ENCODE measurements at places on chromosomes 3 and 15. TPM values are rescaled to one million over a fixed set of nuclear protein-coding genes. Genes with fewer than 3 reads are reported as not detected.

DNA sequence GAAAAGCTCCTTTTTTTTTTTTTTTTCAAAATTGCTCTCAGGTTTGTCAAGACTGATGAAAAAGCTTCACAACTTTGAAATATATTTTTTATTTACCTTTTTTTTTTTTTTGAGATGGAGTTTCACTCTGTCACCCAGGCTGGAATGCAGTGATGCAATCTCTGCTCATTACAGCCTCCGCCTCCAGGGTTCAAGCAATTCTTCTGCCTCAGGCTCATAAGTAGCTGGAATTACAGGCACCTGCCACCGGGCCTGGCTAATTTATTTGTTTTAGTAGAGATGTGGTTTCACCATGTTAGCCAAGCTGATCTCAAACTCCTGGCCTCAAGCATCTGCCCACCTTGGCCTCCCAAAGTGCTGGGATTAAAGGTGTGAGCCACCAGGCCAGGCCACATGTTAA, 1515.0 kb downstream of the OTOL1 start:
- no peak for DNase-seq
- H3K4me1 ChIP-seq: no peaks in the 10 kb centered on the region
- no peak overlapping the region for H3K4me3 ChIP-seq
- no peak overlapping the region for H3K27ac ChIP-seq
- no peaks in the 10 kb centered on the region for H3K36me3 ChIP-seq
- H3K27me3 ChIP-seq: no peaks in the 10 kb centered on the region

GRCh38 chr15:57586661-57587424, 4.9 kb upstream of the MYZAP start:
- no peaks in the 10 kb centered on the region for H3K27me3 ChIP-seq
- no peaks in the 10 kb centered on the region for H3K36me3 ChIP-seq
- no peak overlapping the region for H3K27ac ChIP-seq
- no peak for DNase-seq
- no peak overlapping the region for H3K4me3 ChIP-seq
- peaks cover 5% of the 10 kb centered on the region for H3K4me1 ChIP-seq

Gene ALDH1A2
- 65.0 TPM for total RNA-seq

DNA sequence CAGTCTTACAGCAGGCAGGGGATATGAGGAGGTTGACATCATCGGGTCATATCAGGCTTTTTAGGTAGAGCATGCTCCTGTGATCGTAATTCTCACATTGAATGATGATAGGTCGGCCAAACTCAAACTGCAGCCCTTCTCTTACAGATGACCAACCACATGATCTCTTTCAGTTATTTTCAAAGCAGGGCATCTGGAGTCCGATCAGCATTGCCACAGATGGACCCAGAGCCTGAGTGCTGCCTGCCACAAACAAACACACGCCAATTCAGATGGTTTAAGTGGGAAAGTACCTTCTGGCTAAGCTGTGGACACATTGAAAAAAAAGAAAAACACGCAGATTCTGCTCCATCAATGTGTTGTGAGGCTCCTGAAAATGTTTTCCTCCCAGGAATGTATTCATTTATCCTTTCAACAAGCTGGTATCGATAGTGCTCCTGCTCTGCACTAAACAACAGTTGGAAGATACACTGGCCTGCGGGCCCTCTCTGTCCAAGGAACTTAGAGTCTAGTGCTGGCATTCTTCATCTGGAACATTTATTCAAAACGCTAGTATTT, 31.2 kb downstream of the ARPP21 start:
- H3K36me3 ChIP-seq: no peaks in the 10 kb centered on the region
- H3K27ac ChIP-seq: no peak overlapping the region
- no peaks in the 10 kb centered on the region for H3K27me3 ChIP-seq
- DNase-seq: no peak

Gene SCN11A
- total RNA-seq: 1.7 TPM

DNA sequence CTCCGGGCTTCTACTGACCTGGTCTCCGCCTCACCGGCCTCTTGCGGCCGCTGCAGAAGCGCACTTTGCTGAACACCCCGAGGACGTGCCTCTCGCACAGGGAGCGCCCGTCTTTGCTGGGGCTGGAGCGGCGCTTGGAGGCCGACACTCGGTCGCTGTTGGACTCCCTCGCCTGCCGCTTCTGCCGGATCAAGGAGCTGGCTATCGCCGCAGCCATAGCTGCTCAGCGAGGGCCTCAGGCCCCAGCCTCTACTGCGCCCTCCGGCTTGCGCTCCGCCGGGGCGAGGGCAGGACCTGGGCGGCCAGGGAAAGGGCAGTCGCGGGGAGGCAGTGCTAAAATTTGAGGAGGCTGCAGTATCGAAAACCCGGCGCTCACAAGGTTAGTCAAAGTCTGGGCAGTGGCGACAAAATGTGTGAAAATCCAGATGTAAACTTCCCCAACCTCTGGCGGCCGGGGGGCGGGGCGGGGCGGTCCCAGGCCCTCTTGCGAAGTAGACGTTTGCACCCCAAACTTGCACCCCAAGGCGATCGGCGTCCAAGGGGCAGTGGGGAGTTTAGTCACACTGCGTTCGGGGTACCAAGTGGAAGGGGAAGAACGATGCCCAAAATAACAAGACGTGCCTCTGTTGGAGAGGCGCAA, 319.2 kb downstream of the FGF12 start:
- peaks cover 8% of the 10 kb centered on the region for H3K27me3 ChIP-seq
- H3K4me1 ChIP-seq: no peaks in the 10 kb centered on the region
- no peaks in the 10 kb centered on the region for H3K36me3 ChIP-seq
- H3K4me3 ChIP-seq: peak overlapping the region; percentile 42
- no peak overlapping the region for H3K27ac ChIP-seq

Gene TRH
- not detected for total RNA-seq

DNA sequence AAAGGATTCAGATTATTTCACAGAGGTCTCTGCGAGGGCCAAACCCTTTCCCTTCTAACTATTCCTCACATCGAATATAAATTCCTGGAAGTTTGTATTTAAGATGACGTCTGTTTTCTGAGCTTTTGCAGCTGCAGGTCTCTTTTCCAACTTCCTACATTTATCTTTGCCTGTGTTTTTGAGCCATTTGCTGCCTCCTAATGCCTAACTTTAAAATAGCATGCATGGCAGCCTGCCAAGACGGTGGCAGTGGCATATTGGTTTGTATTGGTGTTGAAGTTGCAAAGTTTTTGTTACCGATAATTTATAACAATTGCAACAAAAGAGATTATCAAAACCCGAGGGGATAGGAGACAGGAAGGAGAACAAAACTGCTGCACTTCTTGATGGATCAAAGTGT, 187.1 kb upstream of the DNAJC19 start:
- no peak overlapping the region for H3K4me3 ChIP-seq
- H3K27me3 ChIP-seq: no peaks in the 10 kb centered on the region
- no peaks in the 10 kb centered on the region for H3K36me3 ChIP-seq
- H3K27ac ChIP-seq: no peak overlapping the region

DNA sequence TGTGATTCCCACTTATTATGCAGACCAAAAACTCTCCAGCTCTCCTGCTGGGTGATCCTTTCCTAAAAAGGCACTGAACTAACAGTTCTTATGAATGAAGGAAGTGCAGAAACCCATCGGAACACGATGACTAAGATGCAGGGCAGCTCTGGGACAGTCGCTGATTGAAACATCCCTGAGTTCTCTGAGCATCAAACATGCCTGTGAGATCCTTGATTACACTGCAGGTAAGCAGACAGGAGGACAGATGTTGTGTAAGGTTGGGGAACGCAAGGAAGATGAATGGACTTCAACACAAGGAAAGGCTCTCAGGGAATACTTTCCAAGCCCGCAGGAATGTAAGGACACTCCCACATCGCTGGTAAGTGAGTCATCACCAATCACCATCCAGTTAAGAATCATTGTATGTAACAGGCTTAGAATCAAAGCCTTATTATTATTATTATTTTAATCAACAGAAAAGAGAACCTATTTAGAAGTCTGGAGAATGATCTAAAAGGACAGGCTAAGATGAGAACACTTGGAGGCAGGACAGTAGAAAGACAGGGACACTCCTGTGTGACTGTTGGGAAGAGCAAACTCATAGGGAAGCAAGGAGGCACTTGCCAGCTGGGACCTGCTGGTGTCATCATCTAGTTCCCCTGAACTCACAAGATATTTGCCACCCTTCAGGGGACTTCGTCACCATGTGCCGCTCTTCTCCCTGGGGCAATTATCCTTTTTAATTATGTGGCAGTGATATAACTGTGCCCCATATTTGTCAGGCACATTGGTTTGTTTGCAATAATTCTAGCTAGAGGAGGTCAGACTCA, 26.0 kb downstream of the TMEM158 start:
- H3K36me3 ChIP-seq: no peaks in the 10 kb centered on the region
- no peak overlapping the region for H3K4me3 ChIP-seq
- peak; percentile 8 for DNase-seq
- H3K27ac ChIP-seq: no peak overlapping the region

DNA sequence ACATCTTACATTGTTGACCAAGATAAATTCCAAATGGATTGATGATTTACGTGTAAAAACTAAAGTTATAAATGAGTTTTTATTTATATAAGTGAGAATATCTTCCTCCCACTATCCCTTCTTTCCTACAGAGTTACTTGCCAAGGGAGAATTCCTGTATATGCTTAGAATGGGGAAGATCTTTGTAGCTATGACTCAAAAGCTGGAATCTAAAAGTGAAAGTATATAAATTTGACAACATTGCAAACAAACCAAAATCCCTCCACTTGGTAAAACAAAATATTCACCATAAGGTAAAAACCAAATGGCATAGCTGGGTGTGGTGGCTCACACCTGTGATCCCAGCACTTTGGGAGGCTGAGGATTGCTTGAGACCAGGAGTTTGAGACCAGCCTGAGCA, 52.7 kb upstream of the GCNT3 start:
- H3K4me3 ChIP-seq: no peak overlapping the region
- no peak for DNase-seq
- H3K27me3 ChIP-seq: no peaks in the 10 kb centered on the region
- no peak overlapping the region for H3K27ac ChIP-seq
- no peaks in the 10 kb centered on the region for H3K4me1 ChIP-seq
- no peaks in the 10 kb centered on the region for H3K36me3 ChIP-seq

DNA sequence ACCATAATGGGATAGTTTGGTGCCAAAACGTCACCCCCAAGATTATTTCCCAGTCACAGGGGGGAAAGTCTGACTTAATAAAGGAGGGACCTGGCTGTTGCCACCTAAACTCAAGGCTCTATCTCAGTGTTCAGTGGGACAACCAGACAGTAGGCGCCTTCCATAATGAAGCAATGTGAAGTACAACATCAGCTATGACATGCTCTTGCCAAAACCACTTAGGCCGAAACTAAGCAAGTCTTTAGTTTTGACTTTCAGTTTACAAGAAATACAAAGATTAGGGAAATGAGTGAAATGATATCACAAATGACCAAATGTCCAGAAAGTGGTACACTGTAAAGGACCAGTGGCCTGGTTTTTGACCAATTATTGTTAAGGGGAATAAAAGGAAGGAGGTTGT, 32.9 kb downstream of the SOX14 start:
- no peak overlapping the region for H3K4me3 ChIP-seq
- H3K4me1 ChIP-seq: no peaks in the 10 kb centered on the region
- no peaks in the 10 kb centered on the region for H3K27me3 ChIP-seq
- no peak for DNase-seq
- H3K36me3 ChIP-seq: no peaks in the 10 kb centered on the region

Measured in prostate gland (tissue), 2 donors.